Stimulated activated CD4-positive, alpha-beta T cell treated with anti-CD3 and anti-CD28 coated beads, Interleukin-1b, Interleukin-23, amount 100 ng/mL, for 1 hour (primary cell): ENCODE measurements at places on chromosomes 5 and 9.

- DNase-seq = no peak
Measured at GRCh38 chr9:135117281-135117680, 29.8 kb downstream of the OLFM1 start.

GRCh38 chr9:96491079-96491879, 41.3 kb downstream of the HABP4 start:
- no peak for DNase-seq

DNA sequence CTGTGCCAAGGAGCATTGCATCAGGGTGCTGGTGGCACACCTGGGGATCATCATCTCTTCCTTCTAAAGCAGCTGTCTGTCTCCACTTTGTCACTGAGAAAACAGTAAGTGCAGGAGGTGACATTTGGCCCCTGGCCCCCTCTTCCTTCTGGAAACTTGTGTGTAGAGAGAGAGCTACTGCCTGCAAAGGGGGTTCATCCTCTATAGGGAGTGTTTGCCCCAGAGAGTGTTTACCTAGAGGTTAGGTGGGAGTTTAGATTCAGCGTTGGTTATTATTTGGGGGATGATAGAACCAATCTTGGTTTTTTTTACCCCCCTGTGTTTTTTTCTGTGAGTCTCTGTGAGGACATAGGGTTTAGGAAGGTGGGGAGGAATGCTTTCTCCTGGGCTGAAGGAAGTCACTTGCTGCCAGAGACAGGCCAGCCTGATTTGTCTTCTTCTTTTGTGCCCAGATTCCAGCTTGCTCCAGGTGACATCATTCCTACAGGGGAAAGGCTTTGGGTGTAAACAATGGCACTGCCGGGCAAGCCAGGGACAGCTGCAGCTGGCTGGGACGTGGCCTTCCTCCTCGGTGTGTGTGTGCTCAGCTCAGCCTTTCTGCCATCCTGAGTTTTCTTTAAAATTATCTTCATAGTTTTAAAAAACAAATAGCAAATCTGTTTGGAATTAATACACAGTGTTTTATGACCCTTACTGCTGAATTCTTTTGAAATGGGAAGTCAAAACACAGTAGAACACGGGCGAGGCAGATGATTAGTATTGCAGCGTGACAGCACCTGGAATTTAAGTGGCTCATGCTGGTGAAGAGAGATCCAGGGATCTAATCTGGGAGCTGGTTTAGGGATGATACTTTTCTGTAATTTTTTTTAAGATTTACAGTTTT, 24.5 kb downstream of the PRRC2B start:
- DNase-seq = no peak

DNA sequence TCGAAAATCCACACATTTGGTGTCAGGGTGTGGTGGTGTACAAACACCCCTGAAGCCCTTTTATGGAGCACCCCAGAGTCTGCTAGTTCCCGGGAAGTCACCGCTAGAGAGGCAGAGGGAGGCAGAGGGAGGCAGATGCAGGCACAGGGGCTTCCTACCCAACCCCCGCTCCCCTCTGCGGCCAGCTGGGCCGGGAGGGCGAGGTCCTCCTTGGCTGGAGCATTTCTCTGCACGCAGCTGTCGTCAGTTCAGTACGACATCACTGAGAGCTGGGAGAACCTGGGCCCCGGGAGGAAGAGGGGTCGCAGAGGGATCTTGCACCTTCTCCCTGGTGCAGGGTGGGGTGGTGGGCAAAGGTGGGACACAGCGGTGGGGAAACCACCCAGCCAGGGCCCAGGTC, 15.8 kb upstream of the UBAC1 start:
- DNase-seq = no peak

GRCh38 chr5:167057665-167058064, 1233.8 kb upstream of the WWC1 start:
- no peak for DNase-seq

DNA sequence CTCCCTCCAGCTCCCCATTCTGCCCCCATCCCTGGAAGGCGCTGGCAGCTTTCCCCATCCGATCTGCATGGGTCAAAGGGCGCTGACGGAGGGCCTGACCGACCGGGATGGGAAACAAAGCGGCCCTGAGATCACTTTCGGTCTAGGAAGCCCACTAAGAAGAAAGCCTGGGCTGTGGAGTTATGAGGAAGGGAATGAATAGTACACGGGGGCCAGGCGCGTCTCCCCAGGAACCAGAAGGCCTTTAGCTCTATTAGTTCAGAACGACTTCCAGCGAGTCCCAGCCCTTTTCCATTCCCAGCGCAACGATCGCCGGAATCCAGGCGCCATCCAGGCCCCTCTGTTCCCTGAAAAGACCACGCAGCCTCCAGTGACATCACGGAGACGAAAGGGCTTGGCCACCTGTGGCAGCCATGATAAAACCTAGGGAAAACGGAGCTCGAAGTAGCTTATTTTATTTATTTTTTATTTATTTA, 70.1 kb upstream of the CCDC180 start:
- no peak for DNase-seq
